ENCODE measurements at places on chromosomes 2 and 18.
A peak's percentile ranks its signal among the peaks of the same experiment; 100 is the strongest.

- H3K4me1 ChIP-seq, result no peaks in the 10 kb centered on the region
- DNase-seq, result no peak
- peaks cover 60% of the 10 kb centered on the region for H3K27me3 ChIP-seq
- H3K36me3 ChIP-seq, result peaks cover 3% of the 10 kb centered on the region
Observed at GRCh38 chr2:29806461-29806860, 114.9 kb downstream of the ALK start.

DNA sequence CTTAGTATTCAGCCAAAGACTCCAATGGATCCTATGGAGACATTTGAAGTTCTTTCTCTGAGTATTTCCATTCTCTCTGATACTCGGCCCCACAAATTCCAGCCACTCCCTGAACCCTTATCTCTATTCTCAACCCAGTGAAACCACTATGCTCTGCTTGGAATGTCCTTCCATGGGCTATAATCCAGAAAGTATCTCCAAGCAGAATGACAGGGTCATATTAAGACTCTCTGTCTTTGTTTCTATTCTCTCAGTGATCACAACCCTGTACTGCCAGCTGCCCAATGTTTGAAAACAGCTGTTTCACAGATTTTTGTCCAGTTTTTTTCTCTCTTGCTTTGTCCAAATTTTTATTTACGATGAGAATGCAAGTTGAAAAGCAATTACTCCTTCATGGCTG is 21.9 kb downstream of the CHMP3 start:
- no peaks in the 10 kb centered on the region for H3K27me3 ChIP-seq
- DNase-seq, result no peak
- peaks cover 5% of the 10 kb centered on the region for H3K4me1 ChIP-seq
- no peak overlapping the region for H3K4me3 ChIP-seq
- H3K27ac ChIP-seq, result no peak overlapping the region
- peaks cover 6% of the 10 kb centered on the region for H3K36me3 ChIP-seq

DNA sequence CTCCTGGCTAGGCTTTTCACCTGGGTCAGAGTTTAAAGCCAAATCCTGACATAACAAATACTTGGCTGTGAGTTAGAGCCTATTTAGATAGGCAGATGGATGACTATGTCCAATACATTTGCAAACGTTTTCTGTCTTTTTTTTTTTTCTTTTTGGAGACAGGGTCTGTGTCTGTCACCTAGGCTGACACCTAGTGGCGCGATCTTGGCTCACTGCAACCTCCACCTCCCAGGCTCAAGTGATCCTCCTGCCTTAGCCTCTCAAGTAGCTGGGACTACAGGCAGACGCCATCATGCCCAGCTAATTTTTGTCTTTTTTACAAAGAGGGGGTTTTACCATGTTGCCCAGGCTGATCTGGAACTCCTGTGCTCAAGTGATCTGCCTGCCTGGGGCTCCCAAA is 124.8 kb downstream of the DYM start:
- peaks cover 19% of the 10 kb centered on the region for H3K4me1 ChIP-seq
- H3K36me3 ChIP-seq, result peaks cover 17% of the 10 kb centered on the region
- H3K4me3 ChIP-seq, result no peak overlapping the region

- peaks cover 30% of the 10 kb centered on the region for H3K27me3 ChIP-seq
- no peak for DNase-seq
Observed at GRCh38 chr2:41933585-41934320, 114.1 kb upstream of the PKDCC start.

- H3K27ac ChIP-seq, result no peak overlapping the region
- H3K36me3 ChIP-seq, result peaks cover 3% of the 10 kb centered on the region
- no peak overlapping the region for H3K4me3 ChIP-seq
- DNase-seq, result no peak
- peaks cover 7% of the 10 kb centered on the region for H3K4me1 ChIP-seq
- no peaks in the 10 kb centered on the region for H3K27me3 ChIP-seq
Observed at GRCh38 chr2:7028846-7029245, 111.6 kb downstream of the RNF144A start.

GRCh38 chr18:25177631-25178030 is 174.3 kb downstream of the ZNF521 start:
- no peak overlapping the region for H3K27ac ChIP-seq
- no peak for DNase-seq
- peaks cover 23% of the 10 kb centered on the region for H3K27me3 ChIP-seq
- H3K4me3 ChIP-seq, result no peak overlapping the region

GRCh38 chr18:57754577-57755338 is 48.4 kb downstream of the ATP8B1 start:
- no peaks in the 10 kb centered on the region for H3K4me1 ChIP-seq
- H3K27ac ChIP-seq, result no peak overlapping the region
- H3K4me3 ChIP-seq, result no peak overlapping the region
- no peaks in the 10 kb centered on the region for H3K27me3 ChIP-seq
- H3K36me3 ChIP-seq, result no peaks in the 10 kb centered on the region
- no peak for DNase-seq

DNA sequence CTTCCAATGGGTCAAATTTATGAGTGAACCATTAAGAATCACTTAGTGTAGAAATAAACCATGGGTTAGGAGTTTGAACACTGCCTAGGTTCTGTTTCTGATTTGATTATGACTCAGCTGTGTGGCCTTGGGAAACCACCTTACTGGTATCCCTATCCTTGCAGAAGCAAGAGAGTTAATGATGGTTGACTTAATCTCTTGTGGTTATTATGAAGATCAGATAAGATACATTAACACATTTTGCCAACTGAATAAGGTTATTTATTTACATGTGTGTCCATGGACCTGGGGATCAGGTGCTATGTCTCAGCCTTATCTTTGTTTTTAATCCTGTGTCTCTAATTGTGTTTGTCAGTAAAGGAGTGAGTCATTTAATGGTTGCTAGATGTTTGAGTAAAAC is 5.4 kb upstream of the KCNJ13 start:
- peaks cover 2% of the 10 kb centered on the region for H3K36me3 ChIP-seq
- H3K27ac ChIP-seq, result peak overlapping the region; percentile 21
- no peaks in the 10 kb centered on the region for H3K4me1 ChIP-seq
- no peak overlapping the region for H3K4me3 ChIP-seq
- no peak for DNase-seq

Data from T-helper 17 cell (primary cell).